Regular cardiac myocyte (primary cell): ENCODE measurements at places on chromosomes 2 and 18. TPM values are rescaled to one million over a fixed set of nuclear protein-coding genes. Genes with fewer than 3 reads are reported as not detected.

The REL gene
- 2.5 and 4.8 TPM in 2 replicates for total RNA-seq

The PAPOLG gene
- total RNA-seq, result 9.8 and 10.4 TPM in 2 replicates

The RFTN2 gene
- 0.58 and 3.7 TPM in 2 replicates for total RNA-seq

The ARHGAP15 gene
- total RNA-seq, result not detected in 2 replicates

The FIGN gene
- total RNA-seq, result 0.96 and 1.7 TPM in 2 replicates

The SPDYA gene
- 0.58 and 0.85 TPM in 2 replicates for total RNA-seq

The DES gene
- total RNA-seq, result 0.77 and 1.7 TPM in 2 replicates

The EFR3B gene
- 0.56 and 1.7 TPM in 2 replicates for total RNA-seq

The SLC38A11 gene
- total RNA-seq, result 0.28 TPM in 1 of 2 replicates, not detected in the other

The FARSB gene
- 10.1 and 29.5 TPM in 2 replicates for total RNA-seq

The TBR1 gene
- total RNA-seq, result under 0.01 TPM in 1 of 2 replicates, not detected in the other

The PLGLB1 gene
- total RNA-seq, result not detected in 2 replicates

The RFX8 gene
- 5.6 and 6.7 TPM in 2 replicates for total RNA-seq

The MAPK4 gene
- not detected in 2 replicates for total RNA-seq

The DSG3 gene
- total RNA-seq, result under 0.01 TPM in 2 replicates

The FEV gene
- not detected in 2 replicates for total RNA-seq

The GLI2 gene
- total RNA-seq, result 2.0 and 9.8 TPM in 2 replicates

The RAB27B gene
- 5.9 and 16.9 TPM in 2 replicates for total RNA-seq

The SLC23A3 gene
- 0.58 and 1.7 TPM in 2 replicates for total RNA-seq

The LYPD6B gene
- 0.56 and 2.7 TPM in 2 replicates for total RNA-seq

The EGR4 gene
- total RNA-seq, result not detected in 2 replicates

The STPG4 gene
- total RNA-seq, result under 0.01 and 0.56 TPM in 2 replicates

The HOXD1 gene
- total RNA-seq, result under 0.01 TPM in 1 of 2 replicates, not detected in the other
